Activated CD4-positive, alpha-beta T cell treated with anti-CD3 and anti-CD28 coated beads for 36 hours (primary cell): ENCODE measurements at places on chromosomes 7 and 10. TPM values are rescaled to one million over a fixed set of nuclear protein-coding genes. Genes with fewer than 3 reads are reported as not detected.
A peak's percentile ranks its signal among the peaks of the same experiment; 100 is the strongest.

DNA sequence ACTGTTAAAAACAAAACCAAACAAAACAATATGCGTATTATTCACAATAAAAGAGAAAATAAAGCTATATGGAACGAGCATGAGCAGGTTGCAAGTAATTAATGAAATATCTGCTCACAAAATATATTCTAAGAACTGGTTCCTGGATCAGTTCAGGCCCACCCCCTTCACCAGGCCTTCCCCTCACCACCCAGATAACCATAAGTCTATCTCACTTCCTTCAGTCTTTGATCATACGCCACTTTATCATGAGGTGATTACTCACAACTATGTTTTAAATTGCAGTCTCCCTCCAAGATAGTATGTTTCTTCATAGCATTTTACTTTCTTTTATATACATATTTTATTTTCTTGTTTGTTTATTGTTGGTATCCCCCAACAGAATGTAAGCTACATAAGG, 263.1 kb upstream of the HGF start:
- H3K4me1 ChIP-seq: no peaks in the 10 kb centered on the region
- no peak overlapping the region for H3K4me3 ChIP-seq
- no peaks in the 10 kb centered on the region for H3K27me3 ChIP-seq
- H3K36me3 ChIP-seq: no peaks in the 10 kb centered on the region

- no peak overlapping the region for H3K4me3 ChIP-seq
- no peaks in the 10 kb centered on the region for H3K36me3 ChIP-seq
- peak; percentile 18 for DNase-seq
- peaks cover 1% of the 10 kb centered on the region for H3K27me3 ChIP-seq
- peaks cover 18% of the 10 kb centered on the region for H3K4me1 ChIP-seq
- H3K27ac ChIP-seq: no peak overlapping the region
Observed at GRCh38 chr7:16891338-16891737, 9.6 kb upstream of the AGR3 start.

DNA sequence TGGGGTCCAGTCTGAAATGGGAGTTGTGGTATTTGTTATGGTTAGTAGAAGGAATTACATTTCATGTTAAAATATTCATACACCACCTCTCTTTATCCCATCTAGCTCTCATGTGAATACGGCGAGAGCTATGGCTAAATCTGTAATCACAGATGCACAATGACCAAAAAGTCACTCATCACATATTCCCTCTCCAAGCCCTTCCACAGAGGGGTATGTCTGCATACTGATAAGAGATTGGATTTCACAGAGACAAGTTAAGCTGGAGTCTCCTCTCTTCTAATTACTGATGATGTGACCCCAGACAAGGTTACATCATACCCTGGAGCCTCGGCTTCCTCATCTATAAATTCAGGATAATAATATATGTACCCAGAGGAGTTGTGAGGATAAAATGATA, 237.8 kb upstream of the RHOBTB1 start:
- no peak overlapping the region for H3K27ac ChIP-seq
- H3K27me3 ChIP-seq: peaks cover 3% of the 10 kb centered on the region
- H3K36me3 ChIP-seq: no peaks in the 10 kb centered on the region
- no peak for DNase-seq

DNA sequence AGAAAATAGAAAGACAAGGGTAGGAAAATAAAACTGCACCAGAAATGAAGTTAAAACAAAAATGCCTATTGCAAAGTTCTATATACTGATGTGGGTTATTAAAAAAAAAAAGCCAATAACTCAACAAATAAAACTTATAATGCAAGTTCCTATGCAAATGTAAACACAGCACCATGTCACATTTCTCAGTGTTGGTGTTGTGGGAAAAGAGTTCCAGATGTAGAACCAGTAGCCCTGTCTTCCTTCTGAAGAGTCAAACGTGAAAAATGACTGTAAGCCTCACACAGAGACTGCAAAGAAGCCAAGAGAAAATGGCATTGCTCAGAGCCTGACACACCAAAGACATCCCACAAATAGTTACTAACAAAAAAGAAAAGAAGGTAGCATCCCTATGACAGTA, 10.1 kb downstream of the PON2 start:
- H3K27ac ChIP-seq: no peak overlapping the region
- H3K4me3 ChIP-seq: no peak overlapping the region
- no peak for DNase-seq

DNA sequence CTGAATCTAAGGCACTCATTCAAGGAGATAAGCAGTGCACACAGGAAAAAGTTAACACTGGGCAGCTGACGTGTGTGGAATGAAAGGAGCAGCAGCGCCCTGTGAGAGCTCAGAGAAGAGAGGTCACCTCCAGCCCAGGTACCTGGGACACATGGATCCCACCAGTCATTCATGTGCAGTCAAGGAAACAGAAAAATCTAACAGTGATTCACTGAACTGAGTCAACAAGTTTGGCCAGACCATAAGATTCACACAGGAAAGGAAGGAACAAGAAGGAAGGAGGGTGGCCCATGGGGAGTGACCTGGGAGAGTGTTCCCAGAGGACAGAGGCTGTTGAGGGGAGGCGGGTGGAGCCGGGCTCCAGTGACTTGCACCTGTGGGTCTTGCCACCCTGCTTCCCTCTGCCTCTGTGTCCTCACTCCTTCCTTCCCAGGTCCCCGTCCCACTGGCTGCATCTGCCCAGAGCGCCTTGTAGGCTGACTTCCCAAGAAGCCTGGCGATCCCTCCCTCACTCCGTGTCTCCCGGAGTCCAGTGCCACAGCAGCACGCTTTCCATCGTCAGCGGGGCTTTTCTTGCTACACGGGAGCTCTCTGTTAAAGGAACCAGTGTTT, 27.7 kb downstream of the RNF32 start:
- H3K4me1 ChIP-seq: no peaks in the 10 kb centered on the region
- DNase-seq: no peak
- H3K27me3 ChIP-seq: no peaks in the 10 kb centered on the region
- H3K4me3 ChIP-seq: no peak overlapping the region
- H3K36me3 ChIP-seq: no peaks in the 10 kb centered on the region
- H3K27ac ChIP-seq: no peak overlapping the region

DNA sequence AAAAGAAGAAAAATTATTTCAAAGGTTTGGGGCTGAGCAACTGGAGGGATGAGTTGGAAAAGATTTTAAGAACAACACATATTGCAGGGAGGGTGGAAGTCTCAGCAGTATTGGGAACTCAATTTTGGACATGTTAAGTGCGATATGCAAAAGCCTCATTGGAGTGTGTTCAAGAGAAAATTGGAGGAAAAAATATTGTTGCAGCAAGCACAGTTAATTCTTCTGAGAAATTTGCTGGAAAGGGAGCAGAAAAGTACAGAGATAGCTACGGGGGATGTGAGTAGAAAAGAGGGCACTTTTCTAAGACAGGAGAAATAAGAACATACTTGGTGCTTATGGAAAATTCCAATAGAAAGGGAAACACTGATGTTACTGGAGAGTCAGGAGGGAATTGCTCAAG, 59.8 kb upstream of the MAGI2 start:
- no peaks in the 10 kb centered on the region for H3K27me3 ChIP-seq
- DNase-seq: no peak
- H3K36me3 ChIP-seq: no peaks in the 10 kb centered on the region
- H3K27ac ChIP-seq: no peak overlapping the region

GRCh38 chr7:4195660-4196059, 486.4 kb upstream of the FOXK1 start:
- no peak for DNase-seq
- no peak overlapping the region for H3K4me3 ChIP-seq
- H3K27ac ChIP-seq: no peak overlapping the region
- H3K4me1 ChIP-seq: no peaks in the 10 kb centered on the region
- no peaks in the 10 kb centered on the region for H3K36me3 ChIP-seq

DNA sequence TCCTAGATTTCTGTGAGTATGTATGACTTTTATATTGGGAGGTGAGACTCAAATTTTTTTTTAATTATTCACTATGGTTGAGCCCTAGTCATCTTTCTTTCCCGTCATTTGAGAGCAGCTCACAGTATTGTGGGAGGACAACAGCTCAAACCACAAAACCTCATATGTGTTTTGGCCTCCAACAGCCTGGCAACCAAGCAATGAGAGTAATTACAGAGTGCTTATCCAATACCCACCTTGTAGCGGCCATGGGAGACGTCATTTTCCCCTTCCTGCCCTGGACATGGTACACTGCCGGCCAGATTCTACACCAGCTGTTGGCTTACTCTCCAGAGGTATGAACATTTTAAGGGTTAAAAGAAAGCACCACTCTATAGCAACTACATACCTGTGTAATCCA, 49.1 kb downstream of the DOCK4 start:
- no peaks in the 10 kb centered on the region for H3K4me1 ChIP-seq
- peaks cover 9% of the 10 kb centered on the region for H3K27me3 ChIP-seq
- H3K27ac ChIP-seq: no peak overlapping the region

DNA sequence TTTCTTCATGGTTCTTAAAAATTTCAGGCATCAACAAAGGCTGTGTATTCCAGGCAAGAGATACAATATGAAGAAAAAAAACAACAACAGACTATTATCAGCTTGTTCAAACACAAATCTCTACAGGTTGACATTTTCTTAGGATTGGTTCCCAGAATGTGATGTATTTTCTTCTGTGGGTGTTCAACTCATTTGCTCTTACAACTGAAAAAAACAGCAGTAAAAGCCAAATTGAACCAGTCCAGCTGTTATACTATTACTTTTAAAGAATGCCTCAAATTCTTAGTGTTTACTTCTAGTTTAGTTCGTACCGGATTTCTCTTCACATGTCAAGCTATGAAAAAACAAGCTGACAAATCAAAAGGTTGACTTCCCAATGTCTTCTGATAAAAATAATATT, 60.7 kb downstream of the CNTNAP2 start:
- H3K4me1 ChIP-seq: no peaks in the 10 kb centered on the region
- no peak for DNase-seq
- H3K36me3 ChIP-seq: no peaks in the 10 kb centered on the region
- H3K4me3 ChIP-seq: no peak overlapping the region
- H3K27me3 ChIP-seq: no peaks in the 10 kb centered on the region

GRCh38 chr10:28432210-28432676, 100.7 kb upstream of the WAC start:
- H3K36me3 ChIP-seq: no peaks in the 10 kb centered on the region
- peaks cover 6% of the 10 kb centered on the region for H3K4me1 ChIP-seq
- peak overlapping the region; percentile 11 for H3K4me3 ChIP-seq
- H3K27me3 ChIP-seq: peaks cover 4% of the 10 kb centered on the region
- peak; percentile 26 for DNase-seq

DNA sequence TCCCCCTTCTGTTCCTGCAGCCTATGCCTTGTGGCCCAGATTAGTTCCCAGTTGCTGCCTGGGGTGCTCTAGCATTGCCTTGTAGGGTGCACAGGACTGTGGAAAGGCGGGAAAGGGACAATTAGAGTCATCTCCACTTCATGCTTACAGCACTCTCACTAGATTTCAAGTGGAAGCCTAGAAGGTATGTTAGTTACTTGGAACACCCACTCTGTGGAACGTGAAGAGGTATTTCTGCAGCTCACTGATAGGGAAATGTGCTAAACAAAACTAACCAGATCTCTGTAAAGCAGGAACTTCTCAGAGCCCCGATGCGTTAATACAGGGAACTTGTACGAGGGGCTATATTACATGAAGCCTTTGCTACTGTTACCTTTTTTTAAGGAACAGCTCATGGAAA, 19.4 kb downstream of the STMP1 start:
- H3K36me3 ChIP-seq: peaks cover 7% of the 10 kb centered on the region
- no peak overlapping the region for H3K4me3 ChIP-seq
- no peak overlapping the region for H3K27ac ChIP-seq
- no peaks in the 10 kb centered on the region for H3K27me3 ChIP-seq
- no peak for DNase-seq

- no peak overlapping the region for H3K4me3 ChIP-seq
- H3K4me1 ChIP-seq: peaks cover 5% of the 10 kb centered on the region
- peak; percentile 68 for DNase-seq
- no peak overlapping the region for H3K27ac ChIP-seq
Observed at GRCh38 chr7:98168181-98168903, 42.9 kb upstream of the BHLHA15 start.

GRCh38 chr7:57274535-57275283, 142.5 kb upstream of the ZNF479 start:
- peaks cover 13% of the 10 kb centered on the region for H3K36me3 ChIP-seq
- no peaks in the 10 kb centered on the region for H3K4me1 ChIP-seq
- no peaks in the 10 kb centered on the region for H3K27me3 ChIP-seq
- no peak for DNase-seq
- no peak overlapping the region for H3K27ac ChIP-seq

- no peak overlapping the region for H3K4me3 ChIP-seq
- DNase-seq: no peak
- H3K27me3 ChIP-seq: peaks cover 25% of the 10 kb centered on the region
Observed at GRCh38 chr10:29131952-29132547, 156.8 kb upstream of the LYZL1 start.

- peaks cover 24% of the 10 kb centered on the region for H3K36me3 ChIP-seq
- H3K4me1 ChIP-seq: peaks cover 20% of the 10 kb centered on the region
Observed at GRCh38 chr10:124971276-124971675, 29.4 kb downstream of the ZRANB1 start.

- peaks cover 20% of the 10 kb centered on the region for H3K4me1 ChIP-seq
- H3K27ac ChIP-seq: no peak overlapping the region
- H3K36me3 ChIP-seq: peaks cover 5% of the 10 kb centered on the region
- no peak overlapping the region for H3K4me3 ChIP-seq
- DNase-seq: no peak
Observed at GRCh38 chr7:143485094-143485493, 7.4 kb downstream of the TAS2R41 start.

DNA sequence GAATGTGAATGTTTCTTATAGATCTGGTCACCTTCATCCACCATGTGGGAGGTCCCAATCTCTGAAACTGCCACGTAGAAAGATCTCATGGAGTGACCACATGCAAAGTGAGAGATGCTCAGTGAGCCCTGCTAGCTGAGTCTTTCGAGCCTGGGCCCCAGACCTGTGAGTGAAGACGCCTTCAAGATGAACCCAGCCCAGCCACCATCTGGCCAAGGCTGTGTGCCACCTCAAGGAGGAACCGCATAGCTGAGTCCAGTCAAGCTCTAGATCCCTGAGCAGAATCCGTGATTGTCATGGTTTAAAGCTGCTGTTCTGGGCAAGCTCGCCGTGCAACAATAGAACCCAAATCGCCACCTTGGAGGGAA, 20.2 kb upstream of the PPIF start:
- no peak for DNase-seq
- H3K4me1 ChIP-seq: peaks cover 53% of the 10 kb centered on the region
- no peak overlapping the region for H3K27ac ChIP-seq
- H3K4me3 ChIP-seq: no peak overlapping the region

DNA sequence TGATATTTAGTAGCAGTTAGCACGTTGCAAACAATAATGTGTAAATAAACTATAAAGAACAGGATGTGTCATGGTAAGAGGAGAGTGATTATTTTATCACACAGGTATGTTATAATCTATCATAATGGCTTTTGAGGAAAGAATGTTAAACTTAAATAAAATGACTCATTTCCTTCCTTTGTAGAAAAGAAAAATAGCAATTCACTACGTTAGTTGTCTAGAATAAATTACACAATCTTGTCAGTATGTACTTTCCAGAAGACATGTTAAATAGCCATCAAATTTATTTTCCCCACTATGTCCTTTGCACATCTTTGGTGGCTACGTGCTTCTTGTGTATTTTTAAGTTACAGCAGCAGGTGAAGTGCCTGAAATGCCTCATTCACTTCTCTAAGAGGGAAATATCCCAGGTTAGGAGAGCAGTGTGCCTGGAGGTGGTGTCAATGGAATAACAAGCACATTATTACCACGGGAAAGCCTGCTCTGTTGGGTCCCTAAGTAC, 133.8 kb downstream of the SEMA3A start:
- H3K36me3 ChIP-seq: no peaks in the 10 kb centered on the region
- no peak overlapping the region for H3K27ac ChIP-seq
- no peak for DNase-seq
- peaks cover 3% of the 10 kb centered on the region for H3K4me1 ChIP-seq
- H3K27me3 ChIP-seq: no peaks in the 10 kb centered on the region
- H3K4me3 ChIP-seq: no peak overlapping the region

Gene OR2A42
- not detected for total RNA-seq

Gene C10orf105
- 0.40 TPM for total RNA-seq

Gene NANOS1
- total RNA-seq: 0.04 TPM

Gene PNLIPRP1
- not detected for total RNA-seq

Gene RARRES2
- not detected for total RNA-seq

Gene SLC13A4
- not detected for total RNA-seq
